Mammary epithelial cell (primary cell): ENCODE measurements at places on chromosomes 2 and 18. TPM values are rescaled to one million over a fixed set of nuclear protein-coding genes. Genes with fewer than 3 reads are reported as not detected.
A peak's percentile ranks its signal among the peaks of the same experiment; 100 is the strongest.

DNA sequence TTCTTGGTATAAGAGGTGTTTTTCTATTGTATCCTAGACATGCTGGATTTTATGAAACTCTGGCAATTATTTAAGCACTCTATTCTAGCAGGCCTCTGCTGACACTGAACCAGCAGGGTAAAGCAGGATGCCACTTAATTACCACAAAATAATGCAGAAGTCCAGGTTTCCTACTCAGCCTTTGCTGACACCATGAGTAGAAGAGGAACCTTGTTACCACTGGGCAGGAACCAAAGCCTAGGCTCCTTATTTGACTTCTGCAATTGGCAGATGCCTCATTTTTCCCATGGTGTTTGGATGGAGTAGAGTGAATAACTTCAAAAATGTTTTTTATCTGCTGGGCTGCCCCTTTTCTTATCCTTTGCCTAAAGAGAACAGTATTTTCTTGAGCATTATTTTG lies 60.8 kb downstream of the THNSL2 start:
- no peak for DNase-seq

AFF3 gene
- not detected for total RNA-seq

DNA sequence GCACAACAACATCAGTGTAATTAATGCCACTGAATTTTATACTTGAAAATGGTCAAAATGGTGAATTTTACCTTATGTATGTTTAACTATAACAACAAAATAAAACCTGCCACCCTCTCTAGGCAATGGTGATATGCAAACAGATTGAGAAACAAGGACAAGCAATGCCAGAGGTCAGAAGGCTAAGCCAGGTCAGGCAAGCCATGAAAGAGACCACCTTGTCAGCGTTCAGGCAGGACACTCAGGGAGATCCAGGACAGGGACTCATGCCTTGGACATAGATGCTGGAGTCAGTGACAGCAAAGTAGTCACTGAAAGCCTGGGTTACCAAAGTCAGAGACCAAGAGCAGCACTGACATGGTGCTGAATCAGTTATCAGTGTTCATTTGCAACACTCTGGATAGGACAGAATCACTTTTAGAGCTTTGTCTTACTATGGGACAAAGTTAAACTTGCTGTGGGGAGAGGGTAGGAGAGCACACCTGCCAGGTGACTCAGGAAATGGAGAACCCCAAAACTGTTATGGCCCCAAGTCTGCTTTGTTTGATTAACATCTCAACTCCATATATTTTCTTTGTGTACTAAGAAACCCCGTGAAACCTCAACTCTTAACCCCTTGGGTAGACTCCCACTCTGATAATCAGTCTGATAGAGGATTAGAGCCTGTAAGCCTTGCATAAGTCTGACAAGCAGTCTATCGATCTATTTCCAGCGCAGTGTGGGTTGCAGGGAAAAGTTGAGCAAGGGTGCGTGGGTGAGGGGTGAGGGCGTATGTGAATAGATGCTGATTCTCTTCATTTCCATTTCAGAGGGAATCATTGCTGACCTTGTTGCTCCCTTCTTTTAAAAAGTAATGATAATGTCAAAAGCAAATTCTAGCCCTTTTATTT lies 48.7 kb upstream of the ZNF385B start:
- DNase-seq = no peak

DNA sequence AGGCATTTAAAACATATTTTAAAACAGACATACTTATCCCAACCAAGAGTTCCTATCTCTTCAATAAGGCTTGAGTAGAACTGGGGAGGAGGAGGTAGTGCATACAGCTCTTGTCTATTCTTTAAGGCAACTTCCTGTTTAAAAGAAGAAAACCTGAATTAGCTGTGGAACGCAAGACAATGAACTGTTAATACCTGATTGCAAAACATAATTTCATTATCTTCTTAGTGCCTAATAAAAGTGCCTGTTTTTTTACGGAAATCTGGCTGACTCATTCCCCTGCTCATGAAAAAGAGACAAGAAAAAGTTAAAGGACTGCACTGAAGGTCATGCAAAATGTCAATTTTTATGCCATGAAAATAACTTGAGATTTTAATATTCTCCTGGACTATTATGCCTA lies 19.2 kb downstream of the FANCL start:
- DNase-seq = no peak

TDRD15 gene
- total RNA-seq = not detected in 2 replicates

TPO gene
- total RNA-seq = not detected in 2 replicates

DNA sequence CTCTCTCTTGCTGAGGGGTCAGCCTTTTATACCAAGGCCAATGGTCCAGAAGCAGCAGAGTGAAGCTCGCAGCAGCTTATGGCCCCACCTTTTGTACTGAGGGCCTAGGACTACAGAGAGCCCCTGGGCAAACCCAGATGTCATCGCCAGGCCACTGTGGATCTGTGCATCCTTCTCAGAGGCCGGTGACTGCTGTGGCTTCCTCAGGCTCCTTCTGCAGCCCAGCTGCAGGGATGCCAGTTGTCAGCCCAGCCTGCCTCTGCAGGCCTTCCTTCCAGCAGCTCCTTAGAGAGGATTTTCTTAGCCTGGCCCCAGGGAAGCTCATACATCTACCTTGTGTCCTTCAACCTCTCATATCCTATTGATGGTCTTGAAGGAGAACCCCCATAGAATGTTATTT lies 6.5 kb upstream of the ACOXL start:
- no peak for DNase-seq

- no peak for DNase-seq
Observed at GRCh38 chr2:27779417-27780055, 8.0 kb downstream of the MRPL33 start.

DNA sequence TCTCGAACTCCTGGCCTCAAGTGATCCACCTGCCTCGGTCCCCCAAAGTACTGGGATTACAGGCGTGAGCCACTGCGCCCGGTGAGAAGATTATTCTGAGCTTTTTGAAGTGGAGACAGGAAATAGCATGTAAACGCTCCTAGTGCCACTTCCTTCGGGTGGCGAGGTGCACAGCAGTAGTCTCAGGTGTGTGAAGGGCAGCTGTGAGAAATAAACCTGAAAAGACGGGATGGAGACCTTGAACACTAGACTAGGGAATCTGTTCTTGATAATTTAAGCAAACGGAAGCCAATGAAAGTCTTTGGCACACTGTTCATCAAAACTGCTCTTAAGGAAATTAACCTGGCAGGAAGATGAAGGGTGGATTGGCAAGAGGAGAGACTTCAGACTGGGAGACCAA lies 439 bp upstream of the PLEKHH2 start:
- DNase-seq = no peak

GRCh38 chr2:171402906-171403580 lies 30.7 kb downstream of the METTL8 start:
- peak; percentile 38 for DNase-seq

GRCh38 chr2:232979871-232980461 lies 33.1 kb downstream of the NGEF start:
- peak; percentile 55 for DNase-seq

- no peak for DNase-seq
Observed at GRCh38 chr18:9835825-9836224, 49.9 kb upstream of the TXNDC2 start.

GRCh38 chr2:10009271-10009810 lies 34.0 kb upstream of the KLF11 start:
- DNase-seq = no peak

GRCh38 chr2:67180841-67181240 lies 216.3 kb upstream of the ETAA1 start:
- no peak for DNase-seq

GRCh38 chr2:169065864-169066517 lies 3.4 kb upstream of the DHRS9 start:
- DNase-seq = no peak

RND3 gene
- 178 and 446 TPM in 2 replicates for total RNA-seq

OBSL1 gene
- 28.1 and 32.6 TPM in 2 replicates for total RNA-seq

- DNase-seq = no peak
Observed at GRCh38 chr2:207950063-207950760, 75.1 kb downstream of the PLEKHM3 start.

ANKRD30BL gene
- not detected in 2 replicates for total RNA-seq

CPLX4 gene
- total RNA-seq = not detected in 2 replicates

GRCh38 chr18:37762076-37762621 lies 196.6 kb upstream of the CELF4 start:
- no peak for DNase-seq

- peak; percentile 54 for DNase-seq
Observed at GRCh38 chr2:207258263-207258991, 92.7 kb upstream of the KLF7 start.

GRCh38 chr2:211944572-211944971 lies 594.0 kb downstream of the ERBB4 start:
- no peak for DNase-seq

DNA sequence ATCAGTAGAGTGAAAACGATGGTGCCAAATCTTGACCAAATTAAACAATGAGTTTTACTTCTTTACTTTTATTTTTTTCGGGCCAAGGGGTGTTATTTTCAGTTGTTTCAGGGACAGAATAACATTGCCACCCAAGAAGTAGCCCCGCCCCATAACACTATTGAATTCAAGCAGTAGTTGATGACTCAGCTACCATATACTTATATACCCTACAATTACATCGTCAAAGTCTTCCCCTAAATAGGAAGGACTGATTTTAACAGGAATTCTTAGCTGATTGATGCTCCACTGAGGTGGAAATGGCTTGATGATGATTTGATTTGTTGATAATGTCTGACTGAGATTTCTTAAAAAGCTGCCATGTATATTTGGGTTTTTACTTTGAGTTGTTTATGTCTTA lies 24.7 kb downstream of the LYPD6B start:
- no peak for DNase-seq

CDH7 gene
- not detected in 2 replicates for total RNA-seq

C2orf78 gene
- total RNA-seq = not detected in 2 replicates

GRCh38 chr2:166444306-166444705 lies 49.7 kb downstream of the SCN7A start:
- no peak for DNase-seq

- DNase-seq = no peak
Observed at GRCh38 chr2:47503481-47504070, 100.6 kb downstream of the MSH2 start.

COL4A4 gene
- total RNA-seq = under 0.01 TPM

GRCh38 chr2:171169333-171169732 lies 8.6 kb upstream of the TLK1 start:
- no peak for DNase-seq

GRCh38 chr2:224843141-224843540 lies 127.0 kb upstream of the CCDC195 start:
- DNase-seq = peak; percentile 66
